Naive thymus-derived CD8-positive, alpha-beta T cell (primary cell): ENCODE measurements at places on chromosomes 3 and 15.
A peak's percentile ranks its signal among the peaks of the same experiment; 100 is the strongest.

GRCh38 chr15:85984241-85984640 is 95.4 kb upstream of the AGBL1 start:
- no peak overlapping the region for H3K27ac ChIP-seq
- H3K4me1 ChIP-seq = no peaks in the 10 kb centered on the region
- H3K36me3 ChIP-seq = no peaks in the 10 kb centered on the region
- DNase-seq = no peak

GRCh38 chr3:138219255-138219654 is 32.2 kb downstream of the ARMC8 start:
- no peak overlapping the region for H3K4me3 ChIP-seq
- DNase-seq = no peak
- peak overlapping the region; percentile 29 for H3K27ac ChIP-seq
- no peaks in the 10 kb centered on the region for H3K27me3 ChIP-seq

- H3K36me3 ChIP-seq = no peaks in the 10 kb centered on the region
- H3K4me3 ChIP-seq = no peak overlapping the region
- peaks cover 7% of the 10 kb centered on the region for H3K4me1 ChIP-seq
- no peak overlapping the region for H3K27ac ChIP-seq
These were observed 4.7 kb downstream of the MESP1 start for GRCh38 chr15:89746386-89746780.

GRCh38 chr15:89910891-89911626 is 1.7 kb downstream of the ARPIN start:
- H3K4me3 ChIP-seq = no peak overlapping the region
- H3K27me3 ChIP-seq = peaks cover 34% of the 10 kb centered on the region
- H3K27ac ChIP-seq = no peak overlapping the region
- H3K36me3 ChIP-seq = no peaks in the 10 kb centered on the region

DNA sequence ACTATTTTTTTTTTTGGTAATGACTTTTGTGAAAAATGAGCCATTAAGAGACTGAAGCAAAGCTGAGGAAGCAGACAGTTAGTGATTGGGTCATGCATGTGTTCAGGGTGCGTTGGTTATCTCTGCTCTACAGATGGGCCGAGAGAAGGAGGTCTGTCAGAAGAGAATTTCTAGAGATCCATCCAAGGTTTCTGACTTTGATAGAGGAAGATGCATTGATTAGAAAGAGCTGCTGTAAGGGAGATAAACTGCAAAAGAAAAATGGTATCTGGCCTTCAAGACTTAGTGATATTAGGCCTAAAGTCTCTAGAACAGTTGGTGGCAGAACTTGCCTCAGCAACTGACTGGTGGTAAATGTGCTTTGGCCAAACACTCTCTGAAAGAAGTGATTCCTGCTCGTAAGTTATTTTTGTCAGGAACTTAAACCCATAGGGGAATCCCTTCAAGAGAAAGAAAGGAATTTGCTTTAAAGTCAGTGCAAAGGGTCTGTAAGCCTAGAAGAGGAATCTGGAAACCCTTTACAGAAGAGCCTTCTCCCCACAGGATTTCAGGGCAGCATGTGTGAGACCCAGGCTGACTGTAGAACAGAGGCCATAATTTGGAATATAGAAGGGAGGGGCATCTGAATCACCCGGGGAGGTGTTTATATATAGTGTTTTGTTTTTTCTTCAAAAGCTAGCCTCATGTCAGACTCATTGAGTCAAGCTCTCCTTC is 67.8 kb downstream of the OPA1 start:
- H3K36me3 ChIP-seq = peaks cover 12% of the 10 kb centered on the region
- H3K4me3 ChIP-seq = no peak overlapping the region
- no peak overlapping the region for H3K27ac ChIP-seq
- H3K4me1 ChIP-seq = no peaks in the 10 kb centered on the region

GRCh38 chr3:99776516-99777209 is 41.0 kb upstream of the CMSS1 start:
- H3K27ac ChIP-seq = no peak overlapping the region
- peaks cover 32% of the 10 kb centered on the region for H3K27me3 ChIP-seq
- no peaks in the 10 kb centered on the region for H3K4me1 ChIP-seq
- no peak for DNase-seq
- no peak overlapping the region for H3K4me3 ChIP-seq

DNA sequence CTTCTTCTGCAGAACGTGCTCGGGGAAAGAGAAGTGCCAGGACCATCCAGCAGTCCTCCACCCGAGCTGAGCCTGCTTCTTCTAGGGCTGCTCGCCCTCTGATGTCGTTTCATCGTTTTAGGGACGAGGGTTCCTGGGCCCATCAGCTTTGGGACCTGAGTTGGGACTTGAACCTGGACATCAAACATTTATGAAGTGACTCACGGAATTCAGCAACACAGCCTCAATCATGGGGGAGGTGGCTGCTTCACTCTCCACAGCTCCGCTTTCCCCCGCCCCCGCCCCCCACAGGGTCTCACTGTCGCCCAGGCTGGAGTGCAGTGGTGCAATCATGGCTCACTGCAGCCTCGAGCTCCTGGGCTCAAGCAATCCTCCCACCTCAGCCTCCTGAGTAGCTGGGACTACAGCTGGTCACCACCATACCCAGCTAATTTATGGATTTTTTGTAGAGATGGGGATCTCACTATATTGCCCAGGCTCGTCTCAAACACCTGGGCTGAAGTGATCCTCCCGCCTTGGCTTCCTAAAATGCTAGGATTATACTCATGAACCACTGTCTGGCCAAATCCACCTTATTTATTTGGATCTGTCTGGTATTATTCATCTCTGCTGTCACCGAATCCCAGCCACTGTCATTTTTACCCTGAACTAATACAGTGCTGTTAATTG is 725 bp upstream of the SCAMP2 start:
- H3K4me3 ChIP-seq = peak overlapping the region; percentile 99
- H3K27ac ChIP-seq = peak overlapping the region; percentile 93
- H3K36me3 ChIP-seq = peaks cover 12% of the 10 kb centered on the region
- H3K27me3 ChIP-seq = no peaks in the 10 kb centered on the region
- H3K4me1 ChIP-seq = peaks cover 32% of the 10 kb centered on the region

DNA sequence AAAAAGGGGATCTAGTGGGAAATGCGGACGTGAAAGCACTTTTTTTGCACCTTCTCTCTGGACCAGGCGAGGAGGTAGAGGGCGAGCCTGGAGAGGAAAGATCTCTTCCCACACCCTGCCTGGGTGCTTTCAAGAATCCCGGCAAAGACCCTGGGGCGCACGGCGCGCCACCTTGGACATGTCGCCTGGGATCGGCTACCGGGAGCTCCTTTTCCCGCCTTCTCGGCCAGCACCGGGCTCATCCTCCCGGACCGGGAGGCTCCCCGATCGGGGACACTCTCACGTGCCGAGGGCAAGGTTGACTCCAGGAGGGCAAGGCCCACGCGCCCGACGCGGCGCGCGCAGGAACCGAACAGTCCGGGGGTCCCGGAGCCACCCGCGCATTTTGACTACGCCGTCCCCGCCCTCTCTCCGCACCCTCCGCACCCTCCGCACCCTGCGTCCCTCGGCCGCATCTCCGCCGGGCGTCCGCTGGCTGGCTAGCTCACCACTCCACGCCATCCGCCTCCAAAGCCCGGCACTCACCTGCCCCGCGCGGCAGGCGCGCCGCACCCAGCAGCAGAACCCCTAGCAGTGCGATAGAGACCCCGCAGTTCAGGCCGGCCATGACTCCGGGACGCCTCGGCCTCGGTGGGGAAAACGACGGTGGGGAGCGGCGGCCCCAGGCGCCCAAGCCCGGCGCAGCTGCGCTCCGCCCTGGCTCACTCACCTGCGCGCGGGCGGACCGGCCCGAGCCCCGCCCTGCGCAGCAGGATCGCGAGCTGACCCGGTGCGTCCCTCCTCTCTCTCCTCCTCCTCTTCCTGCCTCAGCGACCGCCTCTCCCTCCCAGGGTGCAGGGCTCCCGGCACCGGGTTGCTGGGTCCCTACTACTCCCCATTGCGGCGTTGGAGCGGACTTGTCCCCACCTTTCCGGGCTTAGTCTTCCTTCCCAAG is at the start of gene CDCP1:
CDCP1 (minus strand) TSS at position 698 of the 934 bp plus-strand sequence; CDS start at position 607, 91 bp downstream.
- peaks cover 18% of the 10 kb centered on the region for H3K4me1 ChIP-seq
- DNase-seq = no peak
- peak within 1 kb of the TSS; percentile 80 for H3K4me3 ChIP-seq

- H3K4me1 ChIP-seq = no peaks in the 10 kb centered on the region
- no peaks in the 10 kb centered on the region for H3K36me3 ChIP-seq
- H3K4me3 ChIP-seq = no peak overlapping the region
- no peak overlapping the region for H3K27ac ChIP-seq
- DNase-seq = no peak
These were observed 78.2 kb downstream of the DGKG start for GRCh38 chr3:186283651-186284348.

GRCh38 chr15:84909782-84910181 is 25.3 kb downstream of the SLC28A1 start:
- no peak for DNase-seq
- H3K36me3 ChIP-seq = no peaks in the 10 kb centered on the region

DNA sequence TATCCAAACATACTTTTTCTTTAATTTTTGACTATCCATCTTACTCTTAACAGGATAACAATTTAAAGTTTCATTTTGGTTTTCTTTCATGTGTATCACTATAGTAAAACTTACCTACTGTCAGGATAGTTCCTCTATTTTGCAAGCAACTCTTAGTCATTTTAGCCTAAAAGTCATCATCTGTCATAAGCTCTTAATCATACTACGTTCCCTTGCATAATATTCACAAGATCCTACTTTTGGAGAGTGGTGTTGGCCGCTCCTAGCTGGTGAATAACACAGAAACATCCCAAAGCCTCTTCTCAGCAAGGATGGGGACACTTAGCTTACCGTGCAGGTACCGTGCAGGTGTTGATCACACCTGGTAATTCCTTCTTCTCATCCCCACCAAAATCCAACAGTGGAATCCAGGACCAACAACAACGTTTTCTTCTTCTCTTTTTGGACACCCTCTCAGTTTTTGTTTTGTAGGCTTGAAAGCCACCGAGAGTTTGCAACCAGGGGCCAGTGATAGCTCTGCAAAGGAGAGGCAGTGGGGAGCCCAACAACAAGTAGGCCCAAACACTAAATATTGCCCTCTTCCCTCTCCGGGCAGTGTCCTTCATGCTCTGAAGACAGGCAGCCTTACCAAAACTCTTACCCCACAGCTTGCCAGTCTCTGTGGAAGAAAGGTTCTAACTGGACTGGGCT is 433 bp downstream of the FILIP1L start:
- H3K27me3 ChIP-seq = no peaks in the 10 kb centered on the region
- H3K4me3 ChIP-seq = no peak overlapping the region
- H3K4me1 ChIP-seq = no peaks in the 10 kb centered on the region
- DNase-seq = no peak
- peaks cover 9% of the 10 kb centered on the region for H3K36me3 ChIP-seq
- H3K27ac ChIP-seq = no peak overlapping the region

DNA sequence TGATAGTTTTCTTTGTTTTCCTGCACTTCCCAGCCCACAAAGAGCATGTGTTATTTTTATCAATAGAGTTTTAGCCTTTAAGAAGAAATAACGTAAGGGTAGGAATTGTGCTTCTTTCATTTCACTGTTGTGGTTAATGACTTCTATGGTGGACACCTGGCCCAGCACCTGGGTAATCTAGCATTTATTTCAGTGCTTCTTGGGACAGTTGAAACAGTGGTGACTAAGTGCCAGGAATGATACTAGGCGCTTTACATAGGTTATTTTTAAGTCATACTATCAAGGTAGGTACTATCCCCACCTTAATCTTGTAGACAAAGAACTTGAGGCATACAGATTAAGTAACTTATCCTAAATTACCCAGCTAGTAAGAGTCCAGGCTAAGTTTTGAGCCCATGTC is 243.8 kb downstream of the SOX2 start:
- H3K4me1 ChIP-seq = no peaks in the 10 kb centered on the region
- peaks cover 6% of the 10 kb centered on the region for H3K27me3 ChIP-seq
- H3K36me3 ChIP-seq = no peaks in the 10 kb centered on the region

DNA sequence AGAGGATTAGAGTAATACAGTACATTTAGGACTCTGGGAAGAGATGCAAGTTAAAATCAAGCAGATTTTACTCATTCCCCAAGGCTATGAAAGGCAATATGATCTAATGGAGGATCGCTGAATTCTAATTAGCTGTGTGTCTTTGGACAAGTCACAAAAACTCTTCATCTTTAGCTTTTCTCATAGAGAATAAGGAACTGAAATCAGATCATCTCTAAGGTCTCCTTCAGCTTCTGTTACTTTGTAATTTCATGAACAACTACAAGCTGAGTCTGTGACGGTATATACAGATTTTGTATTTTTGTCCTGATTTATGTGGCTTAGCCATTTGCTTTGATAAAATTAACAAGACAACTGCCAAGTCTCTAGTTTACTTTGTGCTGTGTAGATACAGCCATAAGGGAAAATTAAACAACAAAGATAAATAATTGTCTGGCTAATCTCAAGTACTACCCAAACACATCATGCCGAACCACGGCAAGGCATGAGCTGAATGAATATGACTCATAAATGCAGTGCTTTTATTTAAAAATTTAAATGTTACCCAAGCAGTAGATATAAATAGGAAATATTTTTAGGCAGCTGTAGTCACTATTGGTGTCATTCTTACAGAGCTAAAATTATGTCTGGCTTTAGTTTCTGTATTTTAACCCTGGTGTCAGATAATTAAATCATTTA is 81.5 kb downstream of the GAP43 start:
- no peaks in the 10 kb centered on the region for H3K27me3 ChIP-seq
- H3K27ac ChIP-seq = no peak overlapping the region
- DNase-seq = no peak
- no peaks in the 10 kb centered on the region for H3K4me1 ChIP-seq

DNA sequence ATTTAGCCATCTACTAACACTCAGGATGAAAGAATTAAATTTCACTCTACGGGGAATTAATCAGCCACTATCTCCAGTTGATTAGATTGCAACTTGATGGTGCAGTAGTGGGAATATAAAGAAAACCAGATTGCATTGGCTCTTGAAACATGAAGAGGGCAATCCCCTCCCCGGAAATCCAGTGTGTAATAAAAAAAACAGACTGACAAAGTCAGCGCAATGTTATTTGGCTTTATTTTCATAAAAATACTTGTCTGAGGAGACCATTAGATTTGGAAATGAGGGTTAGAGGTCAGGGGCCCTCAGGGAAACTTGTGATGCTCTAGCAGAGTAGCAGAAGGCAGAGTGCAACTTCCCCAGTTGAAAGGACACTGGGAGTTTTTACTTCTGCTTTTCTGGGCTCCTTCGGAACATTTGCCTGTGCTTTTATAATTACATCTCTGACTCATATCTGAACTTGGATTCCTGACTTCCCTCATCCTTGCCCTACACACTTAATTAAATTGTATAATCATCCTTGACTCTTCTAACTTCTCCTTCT is 326.8 kb downstream of the TUSC7 start:
- H3K27me3 ChIP-seq = no peaks in the 10 kb centered on the region
- no peak overlapping the region for H3K27ac ChIP-seq
- DNase-seq = no peak
- no peaks in the 10 kb centered on the region for H3K36me3 ChIP-seq
- H3K4me1 ChIP-seq = no peaks in the 10 kb centered on the region

DNA sequence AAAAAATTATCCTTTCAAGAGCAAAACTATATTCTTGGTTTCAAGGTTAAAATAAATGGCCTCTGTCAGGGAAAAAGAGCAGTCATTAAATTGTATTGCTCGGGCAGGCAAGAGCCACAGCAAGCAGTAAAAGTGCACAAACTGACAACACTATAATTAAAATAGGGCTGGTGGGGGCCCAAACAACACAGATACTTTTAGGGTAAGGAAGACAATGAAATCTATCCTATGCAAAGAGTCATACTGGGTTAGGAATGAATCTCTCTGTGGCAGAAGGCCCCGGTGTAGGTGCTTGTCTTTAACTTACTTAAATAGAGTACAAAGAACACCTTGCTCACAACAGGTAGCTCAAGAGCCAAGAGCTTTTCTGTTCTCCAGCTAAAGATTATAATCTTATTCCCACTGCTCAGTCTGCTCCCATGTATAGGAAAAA is 94.7 kb downstream of the DLG1 start:
- no peak for DNase-seq
- peak overlapping the region; percentile 1 for H3K4me3 ChIP-seq
- H3K36me3 ChIP-seq = peaks cover 9% of the 10 kb centered on the region
- peak overlapping the region; percentile 2 for H3K27ac ChIP-seq
